ENCODE measurements at places on chromosomes 3 and 15. TPM values are rescaled to one million over a fixed set of nuclear protein-coding genes. Genes with fewer than 3 reads are reported as not detected.

The C2CD4B gene
- total RNA-seq = not detected

The ERICH6 gene
- 0.15 TPM for total RNA-seq

The ACAN gene
- total RNA-seq = under 0.01 TPM

The SLC22A14 gene
- total RNA-seq = 0.15 TPM

The KCNH8 gene
- not detected for total RNA-seq
